ENCODE measurements at places on chromosomes 1 and 21.
A peak's percentile ranks its signal among the peaks of the same experiment; 100 is the strongest.

DNA sequence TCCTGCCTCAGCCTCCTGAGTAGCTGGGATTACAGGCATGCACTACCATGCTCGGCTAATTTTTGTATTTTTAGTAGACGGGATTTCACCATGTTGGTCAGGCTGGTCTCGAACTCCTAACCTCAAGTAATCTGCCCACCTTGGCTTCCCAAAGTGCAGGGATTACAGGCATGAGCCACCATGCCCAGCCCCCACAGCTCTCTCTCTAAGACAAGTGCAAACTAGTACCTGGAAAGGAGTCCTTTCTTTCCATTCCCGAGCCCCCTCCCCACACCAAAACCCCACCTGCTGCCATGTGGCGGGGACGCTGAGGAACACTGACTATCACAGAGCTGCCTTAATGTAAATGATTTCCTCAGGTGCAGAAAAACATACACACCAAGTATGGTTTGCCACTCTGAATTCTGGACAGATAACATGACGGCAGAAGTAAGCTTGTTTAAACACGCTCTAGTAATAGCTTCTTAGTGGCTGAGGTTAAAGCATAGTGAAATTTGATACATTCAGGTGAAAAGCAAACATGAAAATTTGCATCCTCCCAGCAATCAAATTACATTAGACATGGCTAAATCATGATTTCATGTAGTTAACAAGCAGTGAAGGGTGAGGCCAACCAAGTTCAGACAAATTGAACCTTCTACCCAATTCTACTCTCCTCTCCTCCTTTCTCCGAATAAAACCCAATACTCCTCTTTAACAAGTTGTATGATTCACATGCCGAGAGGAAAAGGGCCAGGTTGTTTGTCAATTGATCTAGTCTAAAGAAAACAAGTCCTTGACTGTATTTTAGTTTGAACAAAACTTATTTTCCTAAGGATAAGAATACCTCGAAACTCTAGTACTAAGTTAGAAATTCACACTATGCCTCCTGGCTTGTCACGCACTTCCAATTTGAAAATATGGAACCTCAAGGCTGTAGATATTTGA is 19.8 kb downstream of the ERRFI1 start:
- DNase-seq = no peak

- no peak for DNase-seq
These were observed 444 bp upstream of the AGTRAP start for GRCh38 chr1:11735531-11735853.

- DNase-seq = no peak
These were observed 149.8 kb upstream of the TNR start for GRCh38 chr1:175893192-175893591.

DNA sequence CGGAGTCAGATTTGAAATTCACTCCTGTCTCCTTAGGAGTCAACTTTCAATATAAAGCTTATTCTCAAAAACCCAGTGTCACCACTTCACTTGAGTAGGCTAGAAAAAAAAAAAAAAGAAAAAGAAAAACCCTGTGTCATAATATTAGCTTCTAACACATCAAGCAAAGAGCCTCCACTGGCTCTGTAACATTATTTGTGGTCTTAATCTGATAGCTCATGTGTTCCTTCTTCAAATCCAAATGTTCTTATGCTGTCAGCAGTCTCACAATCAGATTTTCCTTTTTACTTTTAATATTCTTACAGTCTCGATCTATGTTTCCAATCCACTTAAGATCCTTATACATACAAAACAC is 26.1 kb upstream of the PSMG1 start:
- no peak for DNase-seq

DNA sequence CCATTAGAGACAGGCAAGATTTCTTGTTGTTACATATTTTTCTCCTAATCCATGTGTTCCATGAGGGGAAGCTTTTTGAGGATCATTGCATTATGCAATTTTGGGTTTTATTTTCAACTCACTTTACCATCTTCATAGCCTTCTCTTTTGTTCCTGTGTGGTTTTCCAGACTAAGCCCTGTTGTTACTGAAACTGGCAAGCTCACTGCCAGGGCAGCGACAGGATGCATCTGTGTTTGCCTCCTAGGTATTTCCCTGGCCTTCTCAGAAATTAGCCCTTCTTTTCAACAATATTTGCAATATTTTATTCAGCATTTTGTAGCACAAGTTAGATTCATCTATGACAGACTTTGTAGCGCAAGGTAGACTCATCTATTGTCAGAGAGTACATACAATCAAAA is 134.2 kb upstream of the CYYR1 start:
- DNase-seq = no peak

DNA sequence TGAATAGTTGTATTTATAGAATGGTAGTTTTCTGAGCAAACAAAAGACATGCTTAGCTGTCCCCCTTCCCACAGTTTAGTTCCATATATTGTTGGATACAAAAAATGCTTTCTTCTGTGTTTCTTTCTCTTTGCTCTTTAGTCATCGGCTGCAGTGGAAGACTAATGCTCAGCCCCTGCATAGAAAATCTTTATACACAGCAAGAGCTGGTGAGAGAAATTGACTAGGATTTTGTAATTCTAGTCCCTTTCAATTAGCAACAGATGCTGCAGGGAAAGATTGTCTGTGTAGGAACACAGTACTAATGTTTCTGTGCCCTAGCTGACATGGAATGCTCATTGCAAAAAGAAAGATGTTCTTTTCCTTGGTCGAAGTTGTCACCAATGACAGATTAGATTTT is 200.9 kb downstream of the RPS6KC1 start:
- no peak for DNase-seq

DNA sequence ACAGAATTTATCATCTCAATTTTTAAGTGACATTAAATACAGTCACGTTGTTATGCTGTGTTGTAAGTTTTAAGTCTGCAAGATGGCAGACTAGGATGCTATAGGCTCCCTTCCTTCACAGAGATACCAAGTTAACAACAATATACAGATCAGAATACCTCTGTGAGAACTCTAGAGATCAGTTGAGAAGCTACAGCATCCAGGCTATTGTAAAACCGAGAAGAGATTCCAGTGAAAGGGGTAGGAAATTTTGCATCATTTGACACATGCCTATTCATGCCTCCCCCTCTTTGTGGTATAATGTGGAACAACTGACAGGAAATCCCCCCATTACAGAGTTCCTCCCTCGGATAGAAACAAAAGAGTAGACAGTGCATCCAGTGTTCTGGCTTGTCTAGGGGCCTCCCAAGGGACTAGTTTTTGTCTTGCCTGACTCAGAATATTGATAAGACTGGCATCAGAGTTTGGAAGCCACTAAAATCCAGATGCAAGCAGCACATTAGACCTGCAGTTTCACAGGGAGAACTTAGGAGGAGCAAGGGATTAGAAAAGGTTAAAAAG is 80.6 kb downstream of the LBR start:
- no peak for DNase-seq

DNA sequence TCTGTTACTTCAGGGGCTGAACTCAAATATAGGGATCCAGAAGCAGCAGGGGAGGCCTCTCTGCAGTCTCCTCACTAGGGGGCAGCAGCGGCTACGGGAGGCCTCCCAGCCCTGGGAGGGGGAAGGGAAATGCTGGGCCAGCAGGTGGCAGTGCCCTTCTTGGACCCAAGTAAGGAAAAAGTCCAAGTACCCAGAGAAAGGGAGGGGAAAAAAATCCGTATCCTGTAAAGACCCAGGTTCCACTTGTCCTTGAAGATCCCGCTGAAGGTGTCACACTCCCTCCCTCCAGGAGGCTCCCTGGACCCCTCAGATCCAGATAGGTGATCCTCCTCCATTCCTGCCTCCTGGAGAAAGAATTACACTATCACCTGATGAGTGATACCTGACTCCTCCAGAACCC is 14.1 kb upstream of the NUAK2 start:
- peak; percentile 73 for DNase-seq

- DNase-seq = no peak
These were observed 7.1 kb upstream of the L1TD1 start for GRCh38 chr1:62187548-62187947.

DNA sequence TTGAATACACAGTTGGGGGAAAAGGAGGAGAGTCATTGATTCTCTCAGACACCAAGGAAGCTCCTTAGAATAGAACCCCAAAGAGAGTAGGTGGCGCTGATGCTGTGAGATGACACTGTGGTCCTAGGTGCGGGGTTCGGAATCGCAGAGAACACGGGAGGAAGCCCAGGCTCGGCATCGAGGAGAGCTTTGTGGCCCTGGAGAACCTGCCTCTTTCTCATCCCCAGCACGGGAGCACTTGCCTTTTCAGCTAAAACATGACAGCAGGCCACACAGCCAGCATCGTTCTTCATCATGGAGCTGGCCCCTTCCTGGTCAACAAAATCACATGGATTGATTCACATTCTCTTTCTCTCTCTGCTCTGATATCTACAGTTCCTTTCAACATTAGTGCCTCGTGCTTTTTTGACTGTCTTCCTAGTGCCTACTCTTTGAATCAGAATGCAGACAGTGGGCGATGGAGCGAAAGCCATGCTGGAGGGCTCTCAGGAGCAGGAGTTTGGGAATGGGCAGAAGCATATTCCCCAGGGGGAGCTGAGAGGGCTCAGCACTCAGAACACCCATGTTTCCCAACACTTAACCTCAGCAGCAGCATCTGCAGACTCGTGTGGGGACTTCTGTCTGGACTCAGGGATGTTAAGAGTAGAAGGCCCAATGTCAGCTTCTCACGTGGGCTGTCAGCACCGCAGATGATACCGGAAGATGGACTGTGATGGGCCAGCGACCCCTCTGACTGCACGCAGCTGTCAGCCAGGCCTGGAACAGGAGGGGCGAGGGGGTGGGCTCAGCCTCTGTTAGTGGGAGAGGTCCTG is 539.4 kb downstream of the KIF26B start:
- no peak for DNase-seq

DNA sequence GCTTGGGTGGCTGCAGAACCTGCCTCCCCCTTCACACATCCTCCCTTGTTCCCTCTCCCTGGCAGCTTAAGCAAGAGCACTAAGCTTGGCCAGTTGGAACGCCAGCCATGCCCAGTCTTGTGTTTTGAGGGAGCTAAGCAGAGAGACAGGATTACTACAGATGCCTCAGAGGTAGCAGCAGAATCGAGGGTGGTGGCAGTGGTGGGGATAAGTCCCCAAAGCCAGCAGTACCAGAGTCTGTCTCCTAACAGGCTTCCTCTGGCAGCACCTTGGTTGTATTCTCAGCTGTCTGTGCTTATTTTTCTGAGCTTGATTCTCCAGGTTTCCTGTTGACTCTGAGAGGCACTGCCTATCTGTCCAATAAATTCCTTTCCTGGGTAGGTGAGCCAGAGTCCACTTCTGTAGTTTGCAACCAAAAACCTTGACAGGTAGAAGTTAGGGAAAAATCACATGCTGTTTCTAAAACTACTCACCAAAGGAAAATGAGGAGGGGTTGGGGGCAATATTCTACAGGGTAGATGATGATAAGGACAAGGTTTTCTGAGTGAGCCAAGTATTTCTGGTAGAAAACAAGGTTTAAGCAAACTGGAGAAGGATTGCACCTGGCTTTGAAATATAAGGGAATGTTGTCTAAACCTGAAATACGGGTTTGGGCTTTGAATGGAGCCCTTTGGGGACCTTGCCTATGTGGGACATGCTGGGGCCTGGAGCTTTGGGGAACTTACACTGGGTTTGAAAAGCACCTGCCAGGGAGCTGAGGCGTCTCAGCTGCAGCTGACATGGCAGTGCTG is 100.8 kb downstream of the PBX1 start:
- DNase-seq = no peak

GRCh38 chr1:115098979-115099692 is 9.8 kb upstream of the TSPAN2 start:
- no peak for DNase-seq

DNA sequence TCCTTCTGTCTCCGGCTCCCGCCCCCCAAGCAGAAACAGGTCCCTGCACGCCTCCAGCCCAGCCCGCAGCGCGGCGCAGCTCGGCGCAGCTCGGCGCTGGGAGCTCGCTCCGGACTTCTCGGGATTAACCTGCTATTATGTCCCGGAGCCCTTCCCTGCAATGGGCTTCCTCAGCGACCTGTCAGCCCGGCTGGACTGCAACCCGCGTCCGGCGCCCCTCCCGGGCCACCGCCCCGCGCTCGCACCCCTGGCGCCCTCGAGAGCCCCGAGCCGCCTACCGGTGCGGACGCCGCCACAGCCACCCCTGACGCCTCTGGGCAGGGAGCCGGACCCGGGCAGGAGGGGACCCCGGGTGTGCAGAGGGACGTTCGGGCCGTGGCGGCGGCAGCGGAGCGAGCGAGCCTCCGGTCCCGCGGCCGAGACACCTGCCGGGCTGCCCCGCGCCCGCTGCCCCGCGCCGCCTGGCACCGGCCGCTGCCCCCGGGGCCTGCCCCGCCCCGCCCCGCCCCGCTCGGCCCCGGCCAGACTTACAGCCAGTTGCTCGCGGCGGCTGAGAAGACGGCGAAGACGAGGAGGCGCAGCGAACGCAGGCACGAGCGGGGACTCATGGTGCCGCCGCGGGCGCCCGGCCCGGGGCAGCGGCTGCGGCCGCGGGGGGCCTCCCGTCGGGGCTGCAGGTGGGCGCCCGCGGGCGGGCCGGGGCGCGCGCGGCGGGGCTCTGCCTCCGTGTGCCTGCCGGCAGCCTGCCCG is 407 bp downstream of the WNT4 start:
- DNase-seq = no peak

- no peak for DNase-seq
These were observed 26.0 kb upstream of the ZRANB2 start for GRCh38 chr1:71106658-71107322.

DNA sequence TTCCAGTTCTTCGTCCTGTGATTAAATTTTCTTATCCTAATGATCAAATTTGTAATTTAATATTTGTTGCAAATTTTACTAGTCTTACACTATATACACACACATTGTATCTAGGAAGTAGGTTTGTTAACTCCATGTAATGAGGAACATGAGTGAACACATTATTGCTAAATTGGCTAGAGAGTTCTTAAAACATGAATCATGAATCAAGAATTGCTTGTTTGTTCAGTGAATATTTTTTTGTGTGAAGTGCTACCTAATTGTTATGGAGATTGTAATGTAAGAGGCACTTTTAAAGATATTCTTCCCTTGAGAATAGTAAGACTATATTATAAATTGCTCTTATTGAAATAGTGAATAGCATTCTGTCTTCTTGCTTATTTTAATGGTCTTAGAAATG is 4.6 kb downstream of the GPSM2 start:
- DNase-seq = no peak

- DNase-seq = no peak
These were observed 4.6 kb downstream of the IFFO2 start for GRCh38 chr1:18951818-18952391.

GRCh38 chr1:39960431-39960958 is 5.5 kb downstream of the MFSD2A start:
- DNase-seq = no peak

GRCh38 chr1:102566182-102566581 is 542.1 kb downstream of the COL11A1 start:
- no peak for DNase-seq

- no peak for DNase-seq
These were observed 31.5 kb downstream of the TMCO1 start for GRCh38 chr1:165737196-165737595.

GRCh38 chr1:230632273-230632873 is 9.9 kb upstream of the COG2 start:
- peak; percentile 43 for DNase-seq

- no peak for DNase-seq
These were observed 332.1 kb downstream of the RRAGC start for GRCh38 chr1:38527373-38527966.

- no peak for DNase-seq
These were observed 1.8 kb downstream of the KRTAP10-1 start for GRCh38 chr21:44537930-44538911.
